Stimulated activated CD8-positive, alpha-beta memory T cell treated with anti-CD3 and anti-CD28 coated beads, Interleukin-7, amount 100 ng/mL, for 1 hour (primary cell): ENCODE measurements at places on chromosomes 11 and 22.

- DNase-seq: no peak
Observed at GRCh38 chr11:86559311-86559945, 113.0 kb downstream of the ME3 start.

DNA sequence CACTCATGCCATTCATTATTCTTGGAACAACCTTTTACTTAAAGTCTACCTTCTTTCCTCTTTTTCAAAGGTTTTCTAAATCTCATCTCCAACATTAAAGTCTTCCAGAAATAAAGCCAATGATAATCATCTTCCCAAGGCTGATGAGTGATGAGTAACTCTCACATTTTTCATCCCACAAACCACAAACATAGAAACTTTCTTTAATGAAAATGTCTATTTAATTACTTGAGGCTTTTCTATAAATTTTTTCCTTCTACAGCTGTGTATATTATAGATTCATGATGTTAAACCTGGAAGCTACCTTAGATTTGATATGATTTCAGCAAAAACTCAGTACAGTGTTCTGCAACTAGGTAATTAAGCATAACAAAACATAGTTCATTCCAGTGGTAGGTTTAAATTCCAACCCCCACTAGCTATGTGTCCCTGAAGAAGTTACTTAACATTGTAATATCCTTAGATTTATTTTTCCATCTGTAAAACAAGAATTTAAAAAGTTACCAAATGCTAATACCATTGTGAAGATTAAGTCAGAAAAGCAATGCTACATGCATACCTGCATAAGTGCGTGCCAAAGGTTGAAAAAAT, 845.4 kb downstream of the KCNA4 start:
- no peak for DNase-seq

- no peak for DNase-seq
Observed at GRCh38 chr11:64917663-64917995, 620 bp upstream of the ATG2A start.

- no peak for DNase-seq
Observed at GRCh38 chr11:26510756-26511155, 61.3 kb downstream of the MUC15 start.
